A549 treated with DMSO at 1 μM for 4 hours (cell line): ENCODE measurements at places on chromosomes 6 and 20. TPM values are rescaled to one million over a fixed set of nuclear protein-coding genes. Genes with fewer than 3 reads are reported as not detected.

NFKBIE gene
- total RNA-seq, result 11.3 to 16.6 TPM (median 14.4 TPM) in 5 replicates

SRMS gene
- total RNA-seq, result 0.06 TPM in 1 of 5 replicates, not detected in the others

MOXD1 gene
- total RNA-seq, result 1.5 to 2.4 TPM (median 2.0 TPM) in 5 replicates

PM20D2 gene
- total RNA-seq, result 10.2 to 18.4 TPM (median 14.8 TPM) in 5 replicates

C6orf58 gene
- 0.10 to 0.45 TPM (median 0.24 TPM) in 5 replicates for total RNA-seq

TAAR9 gene
- total RNA-seq, result not detected in 5 replicates

TFAP2A gene
- 15.9 to 20.0 TPM (median 18.4 TPM) in 5 replicates for total RNA-seq
